ENCODE measurements at places on chromosomes 2 and 18.

GRCh38 chr2:113797237-113797636, 40.8 kb upstream of the SLC35F5 start:
- no peak for DNase-seq

DNA sequence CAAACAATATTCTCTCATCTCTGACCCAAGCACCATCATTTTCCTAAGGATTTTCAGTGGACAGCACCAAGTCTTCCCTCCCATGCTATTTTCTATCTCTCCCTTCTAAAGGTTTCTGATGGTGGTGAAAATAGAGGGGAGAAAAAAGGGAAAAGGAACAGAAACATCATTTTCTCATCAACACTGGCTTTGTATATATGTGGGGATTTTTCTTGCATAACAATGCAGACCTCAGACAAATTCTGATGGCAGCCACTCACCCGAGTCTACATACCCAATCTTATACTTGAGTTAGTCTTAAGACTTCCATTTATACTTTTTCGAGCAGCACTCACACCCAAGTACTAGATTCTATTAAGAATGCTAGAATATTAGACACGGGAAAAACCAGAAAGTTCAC, 95.8 kb downstream of the TMEM163 start:
- no peak for DNase-seq

GRCh38 chr2:1022178-1022577, 71.5 kb downstream of the SNTG2 start:
- no peak for DNase-seq

DNA sequence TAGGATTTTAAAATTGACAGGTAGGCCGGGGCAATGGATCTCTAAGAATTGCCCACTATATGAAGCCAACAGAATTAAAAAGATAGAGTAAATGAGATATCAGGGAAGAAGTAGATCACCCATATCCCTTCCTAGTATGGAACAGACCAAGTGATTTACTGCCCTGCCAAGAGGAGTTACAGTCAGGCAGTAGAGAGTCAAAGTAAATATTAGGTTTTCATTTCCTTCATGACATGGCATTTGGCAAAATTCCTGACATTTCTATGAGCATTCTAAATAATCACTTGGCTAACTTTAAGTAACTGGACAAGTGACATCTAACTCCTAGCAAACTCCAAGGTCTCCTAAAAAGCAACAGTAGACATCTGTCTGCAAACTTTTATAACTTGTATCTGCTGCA, 33.5 kb downstream of the GALNT5 start:
- no peak for DNase-seq

GRCh38 chr18:10878703-10879102, 270.7 kb downstream of the PIEZO2 start:
- no peak for DNase-seq

GRCh38 chr18:37218022-37218590, 347.5 kb downstream of the CELF4 start:
- DNase-seq, result no peak

GRCh38 chr2:216108967-216109921, at the start of gene XRCC5:
Gene XRCC5, plus strand, starts transcription at chr2:216109348. Its CDS starts 89 bp downstream, at chr2:216109437.
- peak; percentile 97 for DNase-seq

Data from activated T-helper 1 cell treated with anti-CD3 and anti-CD28 coated beads, Interleukin-2, amount 50 U/mL, for 16 hours (primary cell).